Lower leg skin (tissue), 4 donors: ENCODE measurements at places on chromosomes 4 and X. TPM values are rescaled to one million over a fixed set of nuclear protein-coding genes. Genes with fewer than 3 reads are reported as not detected.

- DNase-seq: no peak
These were observed 115.7 kb downstream of the PALLD start for GRCh38 chr4:168612450-168613135.

The USP17L29 gene
- total RNA-seq: not detected

DNA sequence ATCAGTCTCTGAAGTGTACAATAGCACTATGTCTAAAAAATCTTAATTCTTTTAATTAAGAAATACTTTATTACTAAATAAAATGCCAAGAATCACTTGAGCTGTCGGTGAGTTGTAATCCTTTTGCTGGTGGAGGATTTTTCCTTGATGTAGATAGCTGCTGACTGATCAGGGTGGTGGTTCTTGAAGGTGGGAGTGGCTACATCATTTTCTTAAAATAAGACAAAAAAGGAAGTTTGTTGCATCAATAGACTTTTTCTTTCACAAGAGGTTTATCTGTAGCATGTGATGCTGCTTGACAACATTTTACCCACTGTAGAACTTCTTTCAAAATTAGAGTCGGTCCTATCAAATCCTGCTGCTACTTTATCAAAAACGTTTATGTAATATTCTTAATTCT, 68.8 kb upstream of the ZC4H2 start:
- no peak for DNase-seq

The LSM6 gene
- 34.6 TPM for total RNA-seq

- DNase-seq: no peak
These were observed 16.7 kb upstream of the RBM41 start for GRCh38 chrX:107135049-107135964.

GRCh38 chrX:45324941-45325340, 124.3 kb upstream of the DIPK2B start:
- no peak for DNase-seq

GRCh38 chr4:152705903-152706302, 26.1 kb upstream of the TMEM154 start:
- no peak for DNase-seq

The SPP1 gene
- 1.9 TPM for total RNA-seq

The ITIH6 gene
- total RNA-seq: 0.06 TPM

The SMIM31 gene
- total RNA-seq: not detected

GRCh38 chrX:148647651-148648050, 147.2 kb downstream of the AFF2 start:
- no peak for DNase-seq

The PPARGC1A gene
- total RNA-seq: 8.3 TPM

GRCh38 chr4:168293386-168293975, 25.1 kb downstream of the DDX60 start:
- DNase-seq: no peak

- DNase-seq: no peak
These were observed 340.3 kb upstream of the ZCCHC13 start for GRCh38 chrX:73963682-73964081.

DNA sequence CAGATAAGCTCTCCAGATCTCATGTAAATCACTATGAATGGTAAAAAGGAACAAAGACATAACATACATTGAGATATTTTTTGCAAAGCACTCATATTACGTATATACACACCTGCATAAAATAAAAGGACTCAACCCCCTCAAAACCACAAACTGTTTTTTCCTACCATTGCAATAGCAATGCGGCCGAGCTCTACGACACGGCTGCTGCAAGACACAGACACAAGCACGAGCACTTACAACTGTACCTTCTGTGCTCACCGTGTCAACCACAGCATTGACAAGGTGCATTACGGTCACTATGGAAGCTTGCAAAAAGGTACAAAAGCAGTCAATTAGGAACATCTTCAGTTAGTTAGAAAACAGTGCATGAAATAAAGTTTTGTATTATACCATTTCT, 37.1 kb upstream of the MTNR1A start:
- DNase-seq: no peak

- DNase-seq: no peak
These were observed 2.0 kb downstream of the DIPK2B start for GRCh38 chrX:45198706-45199105.

The RAI2 gene
- 3.9 TPM for total RNA-seq

GRCh38 chr4:53307210-53307609, 58.7 kb downstream of the SCFD2 start:
- no peak for DNase-seq

The NFKB1 gene
- 44.3 TPM for total RNA-seq

The ZFP92 gene
- total RNA-seq: 0.08 TPM

The LIMCH1 gene
- total RNA-seq: 9.4 TPM

The ADH7 gene
- total RNA-seq: 0.34 TPM

The GAB1 gene
- total RNA-seq: 25.7 TPM

DNA sequence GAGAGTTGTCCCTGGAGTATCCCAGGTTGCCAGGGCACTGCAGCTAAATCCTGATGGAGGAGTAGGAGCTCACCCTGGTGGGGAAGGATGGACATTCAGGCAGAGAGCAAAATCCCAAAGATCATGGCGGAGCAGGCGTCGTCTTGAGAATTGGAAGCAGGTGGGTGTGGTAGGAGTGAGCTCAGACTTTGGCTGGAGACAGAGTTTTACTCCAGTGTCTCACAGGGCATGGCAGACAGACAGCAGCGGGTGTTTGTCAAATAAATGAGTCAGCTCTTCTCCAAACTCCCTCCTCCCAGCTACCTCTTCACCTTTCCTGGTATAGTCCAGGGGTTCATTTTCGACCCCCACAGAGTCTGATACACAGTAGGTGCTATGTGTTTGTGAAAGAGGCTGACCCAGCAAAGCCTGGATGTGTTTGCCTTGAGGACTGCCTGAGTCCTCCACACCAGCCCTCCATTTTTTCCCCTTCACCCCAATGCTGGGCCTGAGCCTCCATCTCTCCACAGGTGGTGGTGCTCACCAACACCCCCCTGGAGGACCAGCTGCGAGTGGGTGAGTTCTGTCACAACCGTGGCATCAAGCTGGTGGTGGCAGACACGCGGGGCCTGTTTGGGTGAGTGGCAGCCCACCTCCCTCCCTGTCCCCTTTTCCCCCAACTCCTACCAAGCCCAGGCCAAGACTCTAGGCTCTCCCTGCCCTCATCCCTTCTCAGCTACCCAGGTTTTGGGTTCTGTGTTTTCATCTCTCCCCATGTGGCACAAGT, 6.9 kb downstream of the UBA1 start:
- DNase-seq: no peak

DNA sequence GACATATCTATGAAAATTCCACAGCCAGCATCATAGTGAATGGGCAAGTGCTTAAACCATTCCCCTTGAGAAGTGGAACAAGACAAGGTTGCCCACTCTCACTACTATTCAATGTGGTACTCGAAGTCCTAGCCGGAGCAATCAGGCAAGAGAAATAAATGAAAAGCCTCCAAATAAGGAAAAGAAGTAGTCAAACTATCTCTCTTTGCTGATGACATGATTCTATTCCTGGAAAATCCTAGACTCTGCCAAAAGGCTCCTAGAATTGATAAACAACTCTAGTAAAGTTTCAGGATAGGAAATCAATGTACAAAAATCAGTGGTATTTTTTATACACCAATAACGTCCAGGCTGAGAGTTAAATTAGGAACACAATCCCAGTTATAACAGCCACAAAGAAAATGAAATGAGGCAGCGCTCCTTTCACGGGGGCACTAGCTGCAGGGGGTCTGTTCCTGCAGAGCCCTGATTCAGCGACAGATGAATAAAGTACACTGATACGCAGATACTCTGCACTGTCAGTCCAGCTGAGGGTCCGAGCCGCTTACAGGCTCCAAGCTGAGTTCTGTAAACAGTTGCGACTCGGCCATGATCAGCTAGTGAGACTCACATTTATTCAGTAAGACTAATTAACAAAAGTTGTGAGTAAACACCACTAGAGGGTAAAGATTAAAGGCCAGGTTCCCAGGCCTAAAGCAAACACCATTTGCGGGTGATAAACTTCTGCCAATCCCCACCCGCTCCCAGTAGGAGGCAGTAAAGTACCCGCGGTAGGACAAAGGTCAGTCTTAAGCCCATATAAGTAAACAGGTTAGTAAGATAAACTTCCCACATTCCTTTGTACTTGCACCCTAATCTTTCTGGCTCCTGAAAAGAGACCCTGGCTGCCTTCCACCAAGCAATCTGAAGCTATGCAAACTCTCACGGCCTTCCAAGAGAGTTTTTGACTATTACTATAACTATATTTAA, 290.6 kb upstream of the GRID2 start:
- DNase-seq: no peak

The ACSL1 gene
- total RNA-seq: 308 TPM

DNA sequence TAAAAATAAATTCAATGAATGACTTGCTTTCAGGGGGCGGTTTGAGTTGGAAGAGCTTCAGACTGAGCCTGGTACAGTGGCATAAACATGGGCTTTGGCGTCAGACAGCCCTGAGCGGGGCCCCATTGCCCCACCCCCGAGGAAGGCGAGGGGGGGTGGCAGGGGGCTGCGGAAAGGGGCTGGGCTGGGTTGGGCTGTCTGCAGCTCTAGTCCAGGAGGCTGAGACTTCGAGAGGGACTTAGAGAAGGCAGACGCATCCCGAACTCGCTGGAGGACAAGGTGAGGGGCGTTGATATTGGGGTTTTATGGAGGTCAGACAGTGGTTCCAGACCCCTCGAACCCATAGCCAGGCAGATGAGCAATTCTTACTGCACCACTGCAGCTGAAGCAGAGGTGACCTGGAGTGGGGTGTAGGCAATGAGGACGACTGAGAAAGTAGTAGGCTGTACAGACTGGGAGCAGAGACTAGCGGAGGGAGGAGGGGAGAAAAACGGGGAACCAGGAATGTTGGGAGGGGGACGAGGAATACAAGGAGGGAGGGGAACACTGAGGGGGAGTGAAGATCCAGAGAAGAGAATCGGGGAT, at the start of gene MAGED2:
MAGED2 (plus strand) TSS at position 222 of the 585 bp plus-strand sequence. CDS start 1,587 bp downstream, outside the sequence.
- DNase-seq: peak; percentile 14

DNA sequence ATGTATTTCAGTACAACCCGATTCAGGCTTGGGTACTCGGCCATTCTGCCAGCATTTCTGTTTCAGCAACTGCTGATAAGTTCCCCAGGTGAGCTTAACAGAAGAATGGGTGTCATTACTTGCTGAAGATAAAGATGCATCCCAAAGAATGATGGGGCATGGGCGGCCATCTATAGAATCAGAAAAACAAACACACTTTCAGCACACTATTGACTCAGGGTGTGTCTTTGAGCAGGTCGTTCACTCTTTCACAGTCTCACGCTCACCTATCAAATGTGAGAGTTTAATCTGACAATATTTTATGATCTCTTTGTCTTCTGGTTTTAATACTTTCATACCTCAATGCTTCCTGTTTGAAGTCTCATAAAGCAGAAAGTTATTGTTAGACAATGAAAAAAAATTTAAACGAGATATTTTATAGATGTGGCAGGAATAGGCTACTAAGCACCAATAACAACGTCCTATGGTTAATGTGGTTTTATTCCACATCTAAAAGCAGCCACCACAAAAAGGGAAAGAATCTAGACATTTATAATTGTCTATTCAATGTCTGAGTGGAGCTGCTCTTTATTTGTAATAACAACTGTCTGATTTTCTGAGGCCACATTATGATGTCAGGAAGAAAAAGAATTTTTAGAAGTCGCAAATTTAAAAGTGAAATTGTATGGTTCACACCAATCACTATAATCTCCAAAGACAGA, 17.0 kb downstream of the GASK1B start:
- DNase-seq: no peak

DNA sequence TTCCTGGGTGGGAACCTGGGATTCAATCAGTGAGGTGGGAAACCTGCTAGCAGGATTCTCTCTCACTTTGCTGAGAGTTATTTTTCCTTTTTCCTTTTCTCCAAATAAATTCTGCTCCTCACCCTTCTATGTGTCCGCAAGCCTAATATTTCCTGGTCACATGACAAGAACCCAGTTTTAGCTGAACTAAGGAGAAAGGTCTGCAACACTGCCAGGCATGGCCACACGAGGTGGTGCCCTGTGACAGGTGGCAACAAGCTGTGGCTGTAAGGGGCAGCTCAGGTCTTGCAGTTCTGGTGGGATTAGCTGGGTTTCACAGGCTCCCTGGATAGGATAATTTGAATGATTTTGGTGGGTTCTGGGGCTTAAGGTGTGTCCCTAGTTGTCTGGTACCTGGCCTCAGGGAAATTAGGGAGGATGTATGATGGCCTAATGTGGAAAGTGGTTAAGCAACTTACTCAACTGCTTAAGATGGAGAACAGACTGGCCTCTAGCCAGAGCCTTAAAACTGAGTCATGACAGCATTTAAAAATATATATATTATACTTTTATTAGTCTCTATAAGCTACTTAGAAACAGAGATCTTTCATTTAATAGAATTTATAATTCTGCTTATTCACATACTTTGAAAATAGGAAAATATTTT, 215.0 kb downstream of the IL15 start:
- peak; percentile 36 for DNase-seq

DNA sequence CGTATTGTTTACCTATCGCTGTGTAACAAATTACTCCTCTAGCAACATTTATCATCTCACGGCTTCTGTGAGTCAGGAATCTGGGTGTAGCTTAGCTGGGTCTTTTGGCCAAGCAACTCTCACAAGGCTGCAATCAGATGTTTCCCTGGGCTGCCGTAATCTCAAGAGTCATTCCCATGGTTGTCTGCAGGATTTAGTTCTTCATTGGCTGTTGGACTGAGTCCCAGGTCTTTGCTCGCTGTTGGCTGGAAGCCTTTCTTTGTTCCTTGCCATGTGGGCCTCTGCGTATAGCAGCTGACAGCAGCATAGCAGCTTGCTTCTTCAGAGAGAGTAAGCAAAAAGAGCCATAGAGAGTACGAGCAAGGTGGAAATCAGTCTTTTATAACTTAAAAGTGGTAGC, 16.8 kb downstream of the POLR2B start:
- DNase-seq: peak; percentile 43

- peak; percentile 94 for DNase-seq
These were observed 88.6 kb downstream of the PALLD start for GRCh38 chr4:168585168-168586091.

- DNase-seq: no peak
These were observed 26.7 kb downstream of the HERC3 start for GRCh38 chr4:88618782-88619485.

DNA sequence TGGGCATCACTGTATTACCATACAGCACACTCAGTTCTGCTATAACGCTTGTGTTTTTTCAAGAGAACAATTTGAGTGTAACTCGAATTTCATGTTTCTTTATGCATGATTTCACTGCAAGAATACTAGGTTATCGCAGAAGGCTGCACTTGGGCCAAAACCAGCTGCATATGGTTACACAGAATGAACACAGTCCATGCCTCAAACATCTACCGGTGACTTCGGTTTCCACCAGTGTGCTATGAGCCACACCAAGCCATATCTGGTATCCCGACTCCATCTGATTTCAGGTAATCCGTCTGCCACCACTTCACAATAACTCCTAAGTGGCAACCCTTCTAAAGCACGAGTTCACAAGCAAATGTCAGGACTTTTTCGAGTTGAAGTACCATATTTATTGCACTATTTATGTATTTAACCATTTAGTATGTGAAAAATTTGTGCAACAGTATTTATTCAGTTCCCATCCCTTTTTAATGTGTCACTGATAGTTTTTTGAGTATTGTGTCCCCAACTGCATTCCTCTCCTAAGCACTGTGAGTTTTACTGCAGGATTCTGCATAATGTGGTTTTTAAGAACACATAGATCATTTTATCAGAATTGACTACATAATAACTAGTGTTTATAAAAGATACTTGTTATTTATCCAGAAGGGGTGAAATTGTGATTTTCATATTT, 111.8 kb downstream of the APBB2 start:
- no peak for DNase-seq
